CD4-positive, alpha-beta T cell treated with Interleukin-6 for 4 hours (primary cell): ENCODE measurements at places on chromosomes 4 and X.

DNA sequence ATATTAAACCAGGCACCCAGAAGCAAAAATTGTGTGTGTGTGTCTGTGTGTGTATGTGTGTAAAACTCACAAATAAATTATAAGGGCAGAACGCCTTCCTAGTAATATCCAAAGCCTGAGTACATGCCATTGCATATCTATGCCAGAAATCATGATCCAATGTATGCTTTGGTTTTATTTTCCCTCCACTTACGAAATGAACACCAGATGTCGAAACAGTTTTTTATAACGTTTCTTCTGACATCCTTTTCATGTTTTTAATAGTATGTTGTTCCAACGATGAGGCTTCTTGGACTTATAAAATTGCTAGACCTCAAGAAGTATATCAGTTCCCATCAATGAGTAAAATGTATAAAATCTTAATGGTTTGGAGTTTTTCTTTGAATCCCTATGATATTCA, 55.4 kb downstream of the KCNIP4 start:
- DNase-seq, result no peak

DNA sequence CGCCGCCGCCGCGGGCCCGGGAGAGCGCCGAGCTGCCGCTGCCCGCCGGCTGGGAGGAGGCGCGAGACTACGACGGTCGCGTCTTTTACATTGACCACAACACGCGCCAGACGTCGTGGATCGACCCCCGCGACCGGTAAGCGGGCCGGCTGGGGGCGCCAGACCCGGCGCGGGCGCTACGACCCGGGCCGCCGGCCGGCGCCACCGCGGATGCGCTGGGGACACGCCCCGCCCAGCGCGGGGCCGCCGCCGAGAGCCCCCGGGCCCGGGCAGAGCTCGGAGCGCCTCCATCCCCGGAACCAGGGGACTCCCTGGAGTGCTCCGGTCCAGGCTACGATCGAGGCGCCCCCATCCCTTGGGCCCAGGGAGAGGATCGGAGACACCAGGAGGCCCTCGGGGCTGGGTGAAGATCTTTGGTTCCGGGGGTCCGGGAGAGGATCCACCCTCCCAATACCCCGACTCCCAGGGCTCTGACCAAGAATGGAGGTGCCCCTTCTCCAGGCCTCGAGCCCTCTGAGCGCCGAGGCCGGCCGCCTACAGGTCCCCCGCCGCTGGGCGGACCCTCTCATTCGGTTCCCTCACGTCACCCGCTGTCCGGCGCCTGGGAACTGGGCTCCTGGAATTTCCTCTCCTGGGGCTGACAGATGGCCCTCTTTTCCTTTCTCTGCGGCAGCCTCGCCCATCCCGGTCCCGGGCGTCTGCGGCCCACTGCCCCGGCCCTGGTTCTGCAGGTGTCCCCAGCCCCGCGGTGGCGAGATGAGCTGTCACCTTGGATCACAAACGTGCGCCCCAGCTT, 48.8 kb downstream of the CLDN34 start:
- peak; percentile 20 for DNase-seq

DNA sequence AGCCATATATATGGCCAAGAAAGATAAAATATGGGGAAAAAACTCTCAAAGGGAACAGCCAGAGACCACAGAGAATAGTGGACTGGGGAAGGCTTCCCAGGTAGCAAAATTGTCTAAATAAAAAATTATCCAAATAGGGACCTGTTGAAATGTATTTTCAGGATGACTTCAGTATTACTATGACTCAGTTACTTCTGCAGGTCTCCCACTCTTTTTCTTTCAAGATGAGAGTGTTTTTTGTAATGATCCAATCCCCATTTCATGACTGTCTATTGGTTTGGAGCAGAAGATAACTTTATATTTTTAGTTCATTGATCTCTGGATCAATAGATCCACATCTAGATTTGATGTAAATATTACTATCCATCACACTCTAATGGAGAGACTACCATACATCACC, 372.1 kb upstream of the EMCN start:
- no peak for DNase-seq

DNA sequence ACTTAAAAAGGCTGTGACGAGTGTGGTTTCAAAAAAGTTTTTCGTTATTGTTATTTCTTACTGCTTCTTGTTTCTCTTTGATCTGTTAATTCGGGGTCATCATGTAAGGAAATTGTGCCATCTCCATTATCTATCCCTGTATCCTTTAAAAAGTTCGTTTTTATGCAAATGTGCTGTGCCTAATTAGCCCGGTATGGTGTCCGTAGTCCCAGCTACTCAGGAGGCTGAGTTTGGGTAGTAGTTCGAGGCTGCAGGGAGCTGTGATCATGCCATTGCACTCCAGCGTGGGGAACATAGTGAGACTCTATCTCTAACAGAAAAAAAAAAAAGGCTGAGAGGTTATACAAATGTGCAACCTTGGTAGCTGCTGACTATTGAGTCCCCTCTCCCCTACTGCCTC, 45.1 kb downstream of the ARL9 start:
- DNase-seq, result no peak

DNA sequence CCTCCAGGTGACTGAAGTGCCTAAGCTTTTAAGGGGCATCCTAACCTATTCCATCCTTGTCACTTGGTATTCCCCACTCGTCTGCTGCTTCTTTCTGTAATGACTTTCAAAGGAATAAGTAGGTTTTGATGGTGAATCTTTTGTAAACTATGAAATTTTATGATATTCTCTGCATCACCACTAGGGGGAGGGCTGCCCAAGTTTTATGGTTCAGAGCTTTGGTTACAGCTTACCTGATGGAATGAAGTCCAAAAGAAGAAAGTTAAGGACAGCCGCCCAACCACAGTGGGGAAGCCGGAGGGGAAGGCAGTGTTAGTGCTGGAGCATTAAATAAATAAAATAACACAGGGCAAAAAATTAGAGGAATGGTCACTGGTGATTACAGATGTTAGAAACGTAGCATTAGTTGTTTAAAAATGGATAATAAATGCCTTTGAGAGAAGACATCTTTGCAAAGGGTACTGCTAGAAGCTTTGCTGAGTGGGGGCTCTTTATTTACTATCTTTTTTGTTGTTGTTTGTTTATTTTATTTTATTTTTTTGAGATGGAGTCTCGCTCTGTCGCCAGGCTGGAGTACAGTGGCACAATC, 204.9 kb downstream of the GBA3 start:
- DNase-seq, result peak; percentile 24

DNA sequence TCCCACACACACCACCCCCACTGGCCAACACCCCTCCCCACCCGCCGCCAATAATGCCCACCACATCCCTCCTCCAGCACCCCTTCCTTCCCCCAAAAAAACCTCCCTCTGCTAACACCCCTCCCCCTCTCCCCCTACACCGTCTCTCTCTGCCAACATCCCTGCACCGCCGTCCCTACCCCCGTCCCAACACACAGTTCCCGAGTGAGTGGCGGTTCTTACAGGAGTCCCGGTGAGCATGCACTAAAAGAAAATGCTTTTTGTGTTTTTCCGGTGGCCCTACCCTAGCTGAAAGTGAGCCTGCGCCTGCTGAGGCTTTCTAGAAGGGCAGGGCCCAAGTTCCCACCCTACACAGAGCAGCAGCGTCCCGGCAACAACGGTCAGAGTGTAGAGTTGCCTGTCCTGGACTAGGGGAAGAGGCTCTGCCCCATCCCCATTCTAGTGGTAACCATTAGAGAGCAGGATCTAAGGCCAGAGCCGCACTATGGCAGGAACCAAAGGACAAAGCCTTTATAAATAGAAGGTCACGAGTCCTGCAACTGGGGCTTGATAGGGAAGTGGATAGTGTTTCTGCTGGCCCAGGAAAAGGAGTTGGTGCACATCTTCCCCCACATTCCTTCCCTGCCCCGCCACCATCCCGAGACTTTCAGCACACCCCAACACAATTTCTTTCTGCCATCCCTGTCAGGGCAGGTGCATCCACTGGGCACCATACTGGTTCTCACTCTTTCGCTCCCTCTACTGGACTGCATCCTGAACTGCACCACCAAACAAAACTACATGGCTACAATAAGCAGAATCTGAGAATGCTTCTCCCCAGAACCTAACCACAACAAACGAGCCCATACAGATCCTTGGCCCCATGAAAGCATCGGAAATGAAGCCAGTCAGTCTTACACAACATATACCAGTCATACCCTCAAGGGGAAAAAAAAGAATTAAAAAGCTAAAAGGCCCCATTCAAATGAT, 78.1 kb upstream of the PAGE3 start:
- DNase-seq, result peak; percentile 44

DNA sequence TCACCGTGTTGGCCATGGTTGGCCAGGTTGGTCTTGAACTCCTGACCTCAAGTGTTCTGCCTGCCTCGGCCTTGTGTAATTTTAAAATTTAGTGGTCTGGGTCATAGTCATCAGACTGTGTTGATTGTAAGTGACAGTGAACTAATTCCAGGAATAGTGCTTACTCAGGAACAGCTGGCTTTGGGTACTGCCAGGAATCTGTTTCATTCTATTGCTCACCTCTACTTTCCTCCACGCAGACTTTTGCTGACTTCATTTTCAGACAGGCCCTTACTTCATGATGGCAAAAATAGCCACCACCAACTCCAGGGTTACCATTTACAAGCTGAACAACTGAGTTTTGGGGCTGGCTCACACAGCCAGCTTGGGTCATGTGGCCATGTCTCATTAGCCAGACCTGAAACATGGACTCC, 54.6 kb downstream of the FNIP2 start:
- no peak for DNase-seq

- no peak for DNase-seq
Observed at GRCh38 chr4:146340798-146341197, 126.5 kb downstream of the REELD1 start.

GRCh38 chr4:6855692-6856297, 53.8 kb upstream of the TBC1D14 start:
- DNase-seq, result peak; percentile 27

DNA sequence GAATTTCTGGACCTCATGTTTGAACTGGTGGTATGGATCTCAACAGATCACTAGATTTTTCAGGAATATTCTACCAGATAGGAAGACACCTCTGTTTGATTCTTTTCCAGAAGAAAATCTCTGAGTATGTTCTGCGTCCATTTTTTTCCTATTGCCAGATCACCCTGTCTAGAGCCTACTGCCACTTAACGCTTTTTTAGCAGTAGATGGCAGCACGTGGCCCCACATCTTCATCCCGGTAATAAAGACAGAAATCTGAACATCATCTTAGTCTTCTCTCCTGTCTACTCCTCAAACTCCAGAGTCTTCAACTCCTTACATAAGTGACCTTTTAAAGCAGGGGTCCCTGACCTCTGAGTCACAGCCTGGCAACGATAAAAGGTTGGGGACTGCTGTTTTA, 184.7 kb downstream of the TMA16 start:
- DNase-seq, result no peak

DNA sequence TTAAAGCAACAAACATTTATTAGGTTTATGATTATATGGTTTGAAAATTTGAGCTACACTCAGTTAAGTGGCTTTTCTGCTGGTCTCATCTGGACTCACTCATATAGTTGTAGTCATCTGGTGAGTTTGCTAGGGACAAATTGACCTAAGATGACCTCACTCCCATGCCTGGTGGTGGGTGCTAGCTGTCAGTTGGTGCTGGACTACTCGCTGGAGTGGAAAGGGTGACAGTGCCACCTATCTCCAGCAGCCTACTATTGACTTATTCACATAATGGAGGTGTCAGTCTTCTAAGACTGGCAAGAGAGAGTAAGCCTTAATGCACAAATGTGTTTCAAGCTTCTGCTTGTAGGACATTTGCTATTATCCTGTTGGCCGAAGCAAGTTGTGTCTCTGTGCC, 88.2 kb downstream of the TASL start:
- DNase-seq, result no peak

DNA sequence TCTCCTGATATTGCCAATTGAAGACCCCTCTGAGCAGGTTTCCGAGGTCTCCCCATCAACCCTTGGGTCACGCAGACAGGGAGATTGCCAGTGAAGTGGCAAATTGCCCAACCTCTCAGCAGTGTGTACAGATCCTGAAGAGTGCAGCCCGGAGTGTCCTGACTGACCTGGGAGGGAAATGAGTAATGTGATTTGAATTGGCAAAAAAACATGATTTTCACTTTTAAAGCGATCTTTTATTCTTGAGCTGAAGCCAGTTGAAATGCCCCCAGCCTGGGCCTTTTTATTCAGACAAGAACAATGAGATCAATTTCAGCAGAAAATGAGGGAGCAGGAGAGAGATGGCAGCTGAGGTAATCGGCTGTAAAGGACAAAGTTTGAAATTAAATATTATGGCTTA, 401.8 kb downstream of the RAPGEF2 start:
- no peak for DNase-seq

- no peak for DNase-seq
Observed at GRCh38 chr4:85708468-85708867, 233.5 kb downstream of the ARHGAP24 start.

- DNase-seq, result no peak
Observed at GRCh38 chr4:25283948-25284347, 28.6 kb upstream of the ZCCHC4 start.

DNA sequence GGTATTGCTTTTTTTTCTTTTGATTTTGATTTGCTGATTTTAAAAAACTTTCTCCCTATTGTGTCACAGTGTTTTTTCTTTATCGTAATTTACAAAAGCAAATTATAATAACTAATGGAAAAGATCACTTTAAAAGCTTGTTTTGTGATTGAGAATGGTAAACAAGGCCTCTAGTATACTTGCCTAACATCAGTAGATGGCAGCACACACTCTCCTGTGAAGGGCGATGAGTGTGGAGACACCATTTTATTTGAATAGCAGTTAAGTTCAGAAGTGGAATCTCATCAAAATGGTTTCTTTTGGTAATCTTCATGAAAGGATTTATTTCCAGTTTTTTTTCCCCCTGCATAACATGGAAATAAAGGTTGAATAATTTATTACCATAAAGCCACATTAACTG, 72.3 kb downstream of the PAK3 start:
- no peak for DNase-seq

GRCh38 chr4:169158046-169158445, 112.7 kb downstream of the SH3RF1 start:
- DNase-seq, result no peak

- no peak for DNase-seq
Observed at GRCh38 chrX:68146054-68146453, 287.2 kb downstream of the OPHN1 start.

DNA sequence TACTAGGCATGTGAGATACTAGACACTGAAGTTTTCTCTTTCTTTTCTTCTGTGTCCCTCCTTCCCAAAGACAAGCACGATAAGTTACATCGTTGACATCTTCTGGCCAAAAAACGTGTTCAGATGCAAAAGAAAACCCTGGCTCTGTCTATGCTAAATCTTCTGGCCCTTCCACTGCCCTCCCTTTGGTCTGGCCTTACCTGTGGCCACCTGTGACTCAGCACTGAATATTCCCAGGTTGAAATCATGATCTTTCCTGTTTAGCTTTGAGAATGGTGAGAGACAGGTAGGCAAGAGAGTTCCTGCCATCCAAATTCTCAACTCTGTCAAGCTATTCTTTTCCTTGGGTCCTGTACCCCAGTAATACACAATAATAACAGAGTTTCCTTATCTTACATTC, 12.3 kb downstream of the CLCN5 start:
- DNase-seq, result no peak

- no peak for DNase-seq
Observed at GRCh38 chr4:37802068-37802666, 24.3 kb upstream of the PGM2 start.

DNA sequence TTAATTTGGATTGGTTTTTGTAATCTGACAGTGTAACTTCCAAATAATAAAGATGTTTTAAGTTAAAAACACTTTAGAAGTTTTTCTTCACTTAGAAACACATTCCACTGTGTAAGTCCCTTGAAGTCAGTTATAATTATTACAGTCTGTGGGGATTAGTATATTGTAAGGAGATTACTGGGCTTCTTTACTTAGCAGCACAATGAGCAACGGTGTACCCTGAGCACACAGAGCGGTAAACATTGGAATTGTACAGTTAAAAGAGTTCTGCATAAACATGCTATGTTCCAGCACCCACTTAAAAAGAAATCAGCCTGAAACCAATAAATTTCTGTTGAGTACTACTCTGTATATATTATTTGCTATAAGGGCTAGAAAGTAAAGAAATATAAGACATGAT, 44.3 kb downstream of the CCSER1 start:
- DNase-seq, result no peak
